Stimulated activated CD8-positive, alpha-beta memory T cell treated with anti-CD3 and anti-CD28 coated beads, Interleukin-2, amount 100 ng/mL, for 48 hours (primary cell): ENCODE measurements at places on chromosomes 4 and X.

- DNase-seq: no peak
Measured at GRCh38 chrX:101190736-101191135, 28.9 kb upstream of the DRP2 start.

DNA sequence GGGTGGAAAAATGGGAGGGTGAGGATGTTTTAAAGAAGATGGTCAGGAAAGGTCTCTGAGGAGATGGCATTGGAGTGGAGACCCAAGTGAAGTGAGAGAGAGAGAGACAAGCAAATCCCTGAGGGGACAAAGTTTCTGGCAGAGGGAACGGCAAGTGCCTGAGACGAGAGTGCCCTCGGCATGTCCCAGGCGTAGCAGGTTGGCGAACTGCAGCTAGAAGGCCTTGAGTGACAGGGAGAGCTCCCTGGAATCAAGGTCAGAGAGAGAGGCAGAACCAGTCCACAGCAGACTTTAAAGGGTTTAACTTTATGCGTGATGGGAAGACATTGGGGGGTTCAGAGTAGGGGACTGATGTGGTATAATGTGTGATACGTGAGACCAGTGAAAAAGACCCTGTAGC lies 150.2 kb upstream of the HAND2 start:
- no peak for DNase-seq

GRCh38 chrX:138128027-138128671 lies 562.2 kb downstream of the ZIC3 start:
- no peak for DNase-seq

DNA sequence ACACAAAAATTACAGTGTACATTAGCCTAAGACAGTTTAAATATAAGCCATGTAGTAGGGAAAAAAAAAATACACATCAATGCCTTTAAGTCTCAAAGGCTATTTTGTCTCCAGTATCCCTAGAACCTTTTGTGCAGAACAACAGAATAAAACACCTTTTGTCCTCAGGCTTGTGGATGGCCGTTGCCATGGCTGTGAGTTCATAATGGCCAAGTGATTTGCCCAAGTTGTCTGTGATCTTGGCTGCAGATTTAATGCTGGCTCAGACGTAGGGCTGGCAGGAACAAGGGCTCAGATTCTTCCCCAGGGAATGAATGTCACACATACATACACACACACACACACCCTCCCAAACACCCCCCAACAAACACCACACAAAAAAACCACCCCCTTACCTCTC lies 25.3 kb downstream of the GPM6B start:
- no peak for DNase-seq

- no peak for DNase-seq
Measured at GRCh38 chr4:139858436-139859205, 193.0 kb downstream of the MGST2 start.

DNA sequence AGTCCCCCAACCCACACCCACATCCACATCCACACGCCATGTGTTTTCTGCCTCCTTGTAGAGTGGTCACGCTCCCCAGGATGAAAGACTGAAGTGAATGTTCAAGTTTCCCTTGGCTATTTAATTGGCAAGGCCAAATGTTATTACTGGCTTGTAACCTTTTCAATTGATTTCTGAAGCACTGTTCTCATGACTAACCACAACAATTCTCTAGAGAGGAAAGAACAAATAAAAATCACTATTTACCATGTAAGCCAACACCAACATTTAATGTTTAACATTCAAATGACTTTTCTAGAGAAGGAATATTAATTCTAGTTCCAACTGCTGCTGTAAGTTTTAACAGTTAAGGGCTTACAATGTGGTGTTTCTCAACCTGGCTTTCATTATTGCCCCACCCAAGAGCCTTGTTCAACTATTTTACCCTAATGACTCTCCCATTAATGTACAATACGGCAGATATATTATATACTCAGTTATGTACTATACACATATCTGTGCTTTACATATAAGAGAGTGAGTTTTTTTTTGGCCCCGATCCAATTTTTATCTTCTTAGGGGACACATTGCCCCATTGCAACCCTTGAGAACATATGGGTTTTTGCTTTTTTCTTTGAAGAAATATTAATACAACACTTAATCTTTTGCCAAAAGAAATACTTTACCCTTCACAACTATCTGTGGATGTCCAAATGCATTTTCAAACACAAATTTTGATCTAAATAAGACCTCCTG lies 46.5 kb downstream of the RELL1 start:
- no peak for DNase-seq

GRCh38 chrX:118066867-118067515 lies 49.6 kb downstream of the KLHL13 start:
- DNase-seq: no peak

- no peak for DNase-seq
Measured at GRCh38 chrX:106718709-106719108, 7.8 kb upstream of the RNF128 start.

DNA sequence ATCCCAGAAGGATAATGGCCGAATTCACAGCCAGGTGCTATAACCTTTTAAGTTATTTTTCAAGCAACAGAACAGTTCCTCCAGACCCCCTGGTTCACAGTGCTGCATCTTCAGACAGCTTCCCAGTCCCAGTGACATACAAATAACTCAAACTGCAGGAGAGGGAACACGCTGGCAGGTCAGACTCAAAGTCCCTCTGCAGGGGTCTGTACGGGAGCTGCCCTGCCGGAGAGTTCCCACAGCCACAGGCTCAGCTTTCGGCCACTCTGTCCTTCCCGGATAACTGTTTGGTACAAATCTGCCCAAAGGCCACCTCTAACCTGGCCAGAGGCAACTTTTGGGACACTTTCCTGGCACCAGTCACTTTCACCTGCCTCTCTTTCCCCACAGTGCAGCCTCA lies 230.2 kb downstream of the AFAP1 start:
- no peak for DNase-seq

- no peak for DNase-seq
Measured at GRCh38 chrX:8873102-8873501, 71.9 kb upstream of the FAM9A start.

- DNase-seq: no peak
Measured at GRCh38 chr4:62627141-62627540, 1427.0 kb downstream of the ADGRL3 start.

DNA sequence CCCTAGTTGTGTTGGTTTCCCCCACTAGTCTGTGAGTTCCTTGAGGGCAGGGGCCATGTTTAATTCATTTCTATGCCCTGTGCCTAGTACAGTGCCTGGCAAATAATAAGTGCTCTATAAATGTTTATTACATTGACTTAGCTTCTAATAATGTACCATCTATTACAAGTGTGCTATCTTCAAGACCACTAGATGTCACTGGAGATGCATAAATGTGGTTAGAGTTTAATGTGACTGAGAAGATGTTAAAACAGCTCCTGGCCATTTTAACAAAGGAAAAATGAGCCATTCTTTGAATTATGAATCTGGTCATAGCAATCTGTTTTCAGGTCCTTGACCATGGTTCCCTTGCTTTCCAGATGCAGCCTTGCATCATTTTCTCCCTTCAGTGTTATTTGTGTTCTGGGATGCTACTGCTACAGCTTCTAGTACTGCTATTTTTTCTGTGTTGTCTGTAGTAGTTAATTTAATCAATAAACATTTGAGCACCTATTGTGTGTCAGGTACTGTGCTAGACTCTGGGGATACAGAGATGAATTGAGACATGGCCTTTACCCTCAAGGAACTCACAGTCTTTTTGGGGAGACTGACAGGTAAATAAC lies 43.2 kb downstream of the SLC9A6 start:
- DNase-seq: no peak

- DNase-seq: peak; percentile 31
Measured at GRCh38 chr4:77385124-77385969, 220.3 kb upstream of the CXCL13 start.

DNA sequence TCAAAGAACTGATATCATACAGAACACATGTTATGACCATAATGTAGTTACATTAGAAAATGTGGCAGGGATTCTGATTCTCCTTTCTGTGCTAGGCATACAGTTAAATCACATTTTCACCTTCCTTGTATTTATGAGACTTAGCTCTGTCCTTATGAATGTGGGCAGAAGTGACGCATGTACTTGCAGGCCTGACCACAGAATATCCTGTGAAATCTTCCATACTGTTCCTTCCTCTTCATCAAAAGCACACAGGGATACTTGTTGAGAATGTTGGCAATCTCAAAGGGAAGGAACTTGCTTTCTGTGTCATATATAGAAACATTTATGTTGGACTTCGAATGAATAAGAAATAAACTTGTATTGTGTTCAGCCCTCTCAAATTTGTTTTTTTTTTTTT lies 17.2 kb upstream of the MYOZ2 start:
- no peak for DNase-seq

- DNase-seq: no peak
Measured at GRCh38 chr4:76979236-76979635, 29.7 kb downstream of the SEPTIN11 start.

- DNase-seq: no peak
Measured at GRCh38 chr4:152734699-152735050, 44.9 kb downstream of the TIGD4 start.

- DNase-seq: no peak
Measured at GRCh38 chrX:149858592-149858991, 22.4 kb upstream of the MAGEA8 start.

- DNase-seq: no peak
Measured at GRCh38 chrX:22313766-22314165, 41.1 kb downstream of the CBLL2 start.

DNA sequence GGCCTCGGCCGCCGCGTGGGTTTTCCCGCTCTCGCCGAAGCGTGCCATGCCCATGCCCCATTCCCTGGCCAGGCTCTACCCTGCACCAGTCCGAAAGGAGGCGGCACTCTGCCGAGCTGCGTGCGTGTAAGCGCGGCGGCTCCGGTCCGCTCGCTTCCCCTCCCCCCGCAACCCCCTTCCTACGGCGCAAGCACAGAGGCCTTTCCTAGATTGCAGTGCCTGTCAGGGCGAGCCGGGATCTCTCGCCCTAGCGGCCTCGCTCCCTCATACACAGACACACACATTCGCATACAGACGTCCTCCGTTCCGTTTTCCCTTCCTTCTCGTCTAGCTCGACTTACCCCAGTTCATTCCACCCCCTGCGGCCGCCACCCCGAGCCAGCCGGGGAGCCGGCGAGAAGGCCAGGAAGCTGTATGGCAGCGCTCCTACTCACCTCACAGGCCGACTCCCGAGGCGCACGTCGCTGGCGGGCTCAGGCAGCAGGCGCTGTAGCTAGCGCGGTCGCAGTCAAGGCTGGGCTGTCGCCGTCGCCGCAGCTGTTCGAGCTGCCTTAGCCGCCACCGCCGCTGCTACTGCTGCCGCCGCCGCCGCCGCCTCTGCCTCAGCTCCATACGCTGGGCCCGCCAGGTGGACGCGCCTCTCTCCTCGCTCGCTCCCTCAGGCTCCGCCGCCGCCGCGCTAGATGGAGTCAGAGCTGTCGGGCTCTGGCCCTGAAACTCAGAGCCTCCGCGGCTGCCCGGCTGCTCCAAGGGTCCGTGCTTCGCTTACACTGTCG lies 615 bp downstream of the NEXMIF start:
- DNase-seq: no peak

DNA sequence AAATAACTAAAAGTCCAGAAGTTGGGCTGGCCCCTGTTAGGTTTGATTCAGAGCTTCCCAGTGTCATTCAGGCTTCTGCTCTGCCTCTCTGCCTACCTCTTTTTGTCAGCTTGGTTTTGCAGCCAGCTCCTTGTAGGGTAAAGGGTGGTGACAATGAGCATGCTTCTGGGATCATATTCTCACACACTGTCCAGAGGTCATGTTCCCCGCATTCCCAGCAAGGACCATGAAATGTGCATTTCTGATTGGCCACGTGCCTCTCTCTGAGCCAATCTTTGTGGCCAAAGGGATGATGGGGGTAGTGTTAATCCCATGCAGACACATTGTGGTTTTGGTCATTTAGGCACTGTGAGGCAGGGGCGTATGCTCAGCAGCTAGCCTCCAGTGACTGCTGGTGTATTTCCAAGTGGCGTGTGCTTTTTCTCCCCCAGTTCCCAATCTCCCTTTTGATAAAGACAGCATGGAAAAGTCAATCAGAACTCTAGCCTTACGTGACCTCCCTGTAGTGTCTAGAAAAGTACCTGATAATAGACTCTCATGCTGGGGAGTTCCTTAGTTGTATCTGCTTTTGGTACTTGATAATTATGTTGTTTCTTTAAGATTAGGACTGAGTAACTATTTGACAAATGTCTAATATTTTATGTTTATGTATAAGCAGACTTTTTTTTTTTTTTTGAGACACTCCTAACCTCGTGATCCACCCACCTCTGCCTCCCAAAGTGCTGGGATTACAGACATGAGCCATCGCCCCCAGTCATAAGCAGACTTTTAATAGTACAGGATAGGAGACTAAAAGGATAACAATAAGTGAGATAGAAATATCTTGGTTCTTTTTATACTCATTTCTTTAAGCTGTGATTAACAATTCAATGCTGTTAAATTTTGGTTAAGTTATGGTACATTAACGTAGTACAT lies 57.8 kb downstream of the KIAA0232 start:
- no peak for DNase-seq

DNA sequence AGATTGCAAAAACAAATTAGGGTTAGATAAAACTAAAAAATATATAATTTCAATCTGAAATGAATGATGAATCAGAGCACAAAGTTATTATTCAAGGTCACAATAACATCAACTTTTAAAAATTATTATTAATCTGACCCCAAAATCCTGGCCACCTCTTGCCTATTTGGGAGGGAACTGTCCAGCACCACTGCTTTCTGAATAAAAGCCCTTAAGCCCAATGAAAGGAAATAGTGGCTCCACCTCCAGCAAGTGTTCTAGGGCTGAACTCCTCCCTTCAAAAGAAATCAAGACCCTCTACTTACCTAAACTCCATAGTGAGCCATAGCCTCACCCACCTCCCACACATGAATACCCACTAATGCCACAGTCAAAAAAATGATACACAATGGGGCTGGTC lies 208.2 kb downstream of the PARM1 start:
- DNase-seq: no peak

DNA sequence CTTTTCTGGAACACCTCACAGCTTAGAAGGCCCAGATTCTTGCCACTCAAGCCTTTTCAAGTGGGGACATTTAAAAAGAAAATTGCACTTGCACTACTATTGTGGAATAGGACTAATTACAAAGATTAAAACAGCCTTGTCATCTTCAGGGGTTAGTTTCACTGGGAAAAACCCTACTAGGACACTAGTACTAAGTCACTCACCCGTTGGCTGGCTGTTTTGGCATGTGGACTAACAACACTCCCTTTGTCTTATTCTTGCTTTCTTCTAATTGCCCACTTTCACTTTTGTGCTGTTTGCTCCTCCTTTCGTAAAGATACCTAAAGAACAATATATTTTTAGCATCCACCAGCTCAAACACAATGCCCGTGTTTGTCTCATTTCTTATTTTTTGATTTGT lies 200.9 kb upstream of the MID1 start:
- DNase-seq: no peak

GRCh38 chrX:26954029-26954428 lies 509.1 kb downstream of the PPP4R3C start:
- no peak for DNase-seq
